Diencephalon (tissue), 1 donor: ENCODE measurements at places on chromosomes 13 and 19. TPM values are rescaled to one million over a fixed set of nuclear protein-coding genes. Genes with fewer than 3 reads are reported as not detected.

Gene DCLK1
- 391 TPM for total RNA-seq

Gene GPR32
- not detected for total RNA-seq

Gene BICRA
- 6.2 TPM for total RNA-seq

Gene IGLON5
- 9.5 TPM for total RNA-seq

Gene MAST1
- total RNA-seq, result 71.0 TPM

Gene USPL1
- total RNA-seq, result 39.0 TPM

Gene ZGLP1
- 1.6 TPM for total RNA-seq

Gene TUBB4A
- total RNA-seq, result 169 TPM

Gene GTPBP3
- 15.0 TPM for total RNA-seq

Gene SMG9
- total RNA-seq, result 13.4 TPM

Gene ITM2B
- 204 TPM for total RNA-seq

Gene ZNF91
- total RNA-seq, result 365 TPM

Gene OR4F17
- total RNA-seq, result not detected

Gene FLT1
- 17.3 TPM for total RNA-seq

Gene SIGLEC10
- total RNA-seq, result 3.0 TPM

Gene DPF1
- 43.8 TPM for total RNA-seq

Gene ZNF816
- total RNA-seq, result 12.2 TPM

Gene C19orf73
- total RNA-seq, result 3.2 TPM

Gene RNF113B
- total RNA-seq, result not detected

Gene COPE
- 84.7 TPM for total RNA-seq

Gene GPALPP1
- total RNA-seq, result 41.5 TPM

Gene UBE2L5
- 0.92 TPM for total RNA-seq

Gene HS6ST3
- total RNA-seq, result 50.3 TPM

Gene TIMM50
- total RNA-seq, result 48.9 TPM

Gene ONECUT3
- 0.23 TPM for total RNA-seq

Gene IZUMO4
- total RNA-seq, result 8.5 TPM

Gene IZUMO2
- not detected for total RNA-seq

Gene TEX29
- not detected for total RNA-seq

Gene NCAN
- total RNA-seq, result 241 TPM

Gene ERICH6B
- total RNA-seq, result not detected

Gene TEX26
- total RNA-seq, result 3.2 TPM

Gene TMEM255B
- 1.4 TPM for total RNA-seq

Gene DMKN
- total RNA-seq, result 15.5 TPM

Gene CLEC17A
- 0.46 TPM for total RNA-seq

Gene CEACAM7
- total RNA-seq, result not detected

Gene IGSF23
- total RNA-seq, result not detected

Gene CYP2A6
- 0.23 TPM for total RNA-seq

Gene SELENOV
- not detected for total RNA-seq

Gene PCSK4
- 3.9 TPM for total RNA-seq

Gene SLC25A41
- total RNA-seq, result 0.69 TPM

Gene HIF3A
- total RNA-seq, result 8.8 TPM

Gene SPART
- total RNA-seq, result 29.5 TPM

Gene SMIM44
- total RNA-seq, result not detected

Gene SLAIN1
- total RNA-seq, result 280 TPM

Gene CADM4
- 93.2 TPM for total RNA-seq

Gene NOSIP
- 34.4 TPM for total RNA-seq

Gene IRGC
- not detected for total RNA-seq
